H1 (cell line): ENCODE measurements at places on chromosomes 2 and 18.

- no peaks in the 10 kb centered on the region for H3K27me3 ChIP-seq
- H3K4me3 ChIP-seq: no peak overlapping the region
- H3K4me1 ChIP-seq: peaks cover 8% of the 10 kb centered on the region; the same call in 1 of the 2 replicates
- no peak overlapping the region for H3K27ac ChIP-seq
- peak; percentile 77 for DNase-seq
These were observed 61.8 kb upstream of the CTDP1 start for GRCh38 chr18:79617511-79618500.

GRCh38 chr2:169694894-169695260 is 608 bp downstream of the PHOSPHO2 start:
- no peaks in the 10 kb centered on the region for H3K4me1 ChIP-seq
- H3K27me3 ChIP-seq: no peaks in the 10 kb centered on the region
- DNase-seq: no peak
- peak overlapping the region; percentile 90 for H3K27ac ChIP-seq
- H3K36me3 ChIP-seq: peaks cover 17% of the 10 kb centered on the region; the same call in 1 of the 2 replicates

- no peak overlapping the region for H3K4me3 ChIP-seq
- H3K27me3 ChIP-seq: no peaks in the 10 kb centered on the region
- no peak for DNase-seq
- no peaks in the 10 kb centered on the region; the same call in 1 of the 2 replicates for H3K4me1 ChIP-seq
- H3K36me3 ChIP-seq: no peaks in the 10 kb centered on the region
- H3K27ac ChIP-seq: no peak overlapping the region
These were observed 317.8 kb downstream of the MBD2 start for GRCh38 chr18:53906681-53907080.

- H3K4me1 ChIP-seq: no peaks in the 10 kb centered on the region
- no peaks in the 10 kb centered on the region for H3K27me3 ChIP-seq
- H3K4me3 ChIP-seq: no peak overlapping the region
- no peaks in the 10 kb centered on the region for H3K36me3 ChIP-seq
- no peak for DNase-seq
These were observed 52.3 kb upstream of the ROCK2 start for GRCh38 chr2:11396467-11397445.

GRCh38 chr2:50196775-50197480 is 835.0 kb downstream of the NRXN1 start:
- no peaks in the 10 kb centered on the region for H3K27me3 ChIP-seq
- no peak overlapping the region for H3K4me3 ChIP-seq
- H3K4me1 ChIP-seq: peaks cover 14% of the 10 kb centered on the region
- H3K27ac ChIP-seq: no peak overlapping the region
- DNase-seq: no peak
- H3K36me3 ChIP-seq: no peaks in the 10 kb centered on the region

GRCh38 chr2:225764346-225764745 is 364.8 kb downstream of the NYAP2 start:
- no peaks in the 10 kb centered on the region for H3K27me3 ChIP-seq
- DNase-seq: no peak
- no peaks in the 10 kb centered on the region for H3K36me3 ChIP-seq
- no peak overlapping the region for H3K4me3 ChIP-seq
- H3K4me1 ChIP-seq: no peaks in the 10 kb centered on the region

DNA sequence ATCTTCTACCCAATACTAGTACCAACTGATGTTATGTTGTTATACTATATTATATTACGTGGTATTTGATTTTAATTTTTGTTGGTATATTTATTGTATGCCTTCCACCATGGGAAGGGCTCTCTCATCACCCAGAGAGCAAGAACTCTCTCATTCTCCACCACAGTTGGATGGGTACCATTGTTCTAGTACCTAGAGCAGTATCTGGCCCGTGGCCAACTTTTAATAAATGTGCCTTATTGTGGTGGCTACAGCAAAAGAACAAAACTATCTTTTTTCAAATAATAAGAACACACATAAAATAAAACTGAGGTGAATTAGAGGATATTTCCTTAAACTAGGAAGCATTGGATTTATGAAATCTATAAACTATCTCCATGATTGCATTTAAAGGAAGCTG is 71.8 kb downstream of the PID1 start:
- H3K27me3 ChIP-seq: no peaks in the 10 kb centered on the region
- no peak overlapping the region for H3K4me3 ChIP-seq
- H3K27ac ChIP-seq: no peak overlapping the region

- H3K4me3 ChIP-seq: no peak overlapping the region
- H3K4me1 ChIP-seq: no peaks in the 10 kb centered on the region
- H3K27ac ChIP-seq: no peak overlapping the region
These were observed 77.3 kb downstream of the LYPD6B start for GRCh38 chr2:149115781-149116180.

DNA sequence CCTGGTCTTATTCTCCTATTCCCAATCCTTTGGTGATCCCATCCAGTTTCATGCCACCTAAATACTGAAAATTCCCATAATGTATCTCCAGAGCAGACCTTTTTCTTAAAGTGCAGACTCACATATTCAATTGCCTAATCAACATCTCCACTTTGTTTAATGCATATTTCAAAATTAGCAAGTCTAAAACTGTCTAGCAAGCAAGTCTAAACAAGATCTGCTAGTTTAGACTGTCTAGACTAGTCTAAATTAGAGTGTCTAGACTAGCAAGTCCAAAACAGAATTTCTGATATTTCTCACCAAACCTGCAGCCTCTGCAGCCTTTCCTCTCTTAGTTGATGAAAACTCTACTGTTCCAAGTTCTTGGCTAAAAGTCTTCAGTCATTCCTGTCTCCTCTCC is 44.6 kb downstream of the THUMPD2 start:
- no peak overlapping the region for H3K4me3 ChIP-seq
- peaks cover 10% of the 10 kb centered on the region; the same call in 1 of the 2 replicates for H3K36me3 ChIP-seq
- H3K4me1 ChIP-seq: peaks cover 6% of the 10 kb centered on the region; the same call in 1 of the 2 replicates
- no peak for DNase-seq
- no peak overlapping the region for H3K27ac ChIP-seq

DNA sequence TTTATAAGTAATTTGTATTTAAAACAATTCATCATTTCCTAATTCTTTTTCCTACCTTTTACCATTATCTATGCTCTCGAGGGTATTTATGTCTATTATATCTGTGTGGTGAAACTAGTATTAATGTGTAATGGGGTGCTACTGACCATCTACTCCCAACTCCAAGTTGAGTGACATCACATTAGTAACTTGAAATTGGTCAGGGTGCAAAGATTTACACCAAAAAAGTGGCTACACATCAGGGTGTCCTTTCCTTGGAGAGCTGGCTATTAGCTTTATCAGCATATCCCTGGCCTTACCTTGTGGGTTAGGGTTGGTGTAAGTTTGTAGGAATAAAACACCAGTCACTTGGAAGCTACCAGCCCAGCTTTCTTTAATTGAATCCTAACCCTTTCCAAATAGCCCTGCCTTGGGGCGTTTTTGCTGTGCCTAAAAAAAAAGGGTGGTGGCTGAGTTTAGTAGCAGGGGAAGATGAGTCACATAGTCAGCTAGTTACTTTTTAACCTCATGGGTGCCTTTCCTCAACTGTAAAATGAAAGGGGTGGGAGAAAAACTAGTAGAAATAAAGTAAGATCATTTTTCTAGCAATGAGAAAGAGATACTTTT is 14.0 kb downstream of the ANXA4 start:
- no peak for DNase-seq
- no peak overlapping the region for H3K4me3 ChIP-seq
- H3K27me3 ChIP-seq: no peaks in the 10 kb centered on the region

DNA sequence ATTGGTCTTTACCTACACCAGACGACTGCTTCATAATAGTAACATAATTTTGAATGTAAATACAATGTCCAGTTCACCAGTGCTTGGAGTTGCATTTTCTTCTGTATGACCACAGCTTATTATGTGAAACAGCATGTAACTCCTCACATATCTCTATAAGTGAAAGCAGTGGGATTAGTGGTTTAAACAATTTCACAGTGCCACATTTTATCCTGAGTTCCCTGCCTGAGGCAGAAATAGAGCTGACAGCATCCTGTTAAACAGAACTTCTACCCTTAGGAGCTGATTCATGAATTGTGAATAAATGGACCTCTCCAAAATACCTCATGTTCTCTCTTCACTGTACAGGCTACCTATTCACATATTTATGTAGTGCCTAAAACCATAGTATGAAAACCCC is 542.3 kb upstream of the VWC2L start:
- DNase-seq: no peak
- no peak overlapping the region for H3K4me3 ChIP-seq
- no peaks in the 10 kb centered on the region for H3K27me3 ChIP-seq
- no peaks in the 10 kb centered on the region for H3K36me3 ChIP-seq

DNA sequence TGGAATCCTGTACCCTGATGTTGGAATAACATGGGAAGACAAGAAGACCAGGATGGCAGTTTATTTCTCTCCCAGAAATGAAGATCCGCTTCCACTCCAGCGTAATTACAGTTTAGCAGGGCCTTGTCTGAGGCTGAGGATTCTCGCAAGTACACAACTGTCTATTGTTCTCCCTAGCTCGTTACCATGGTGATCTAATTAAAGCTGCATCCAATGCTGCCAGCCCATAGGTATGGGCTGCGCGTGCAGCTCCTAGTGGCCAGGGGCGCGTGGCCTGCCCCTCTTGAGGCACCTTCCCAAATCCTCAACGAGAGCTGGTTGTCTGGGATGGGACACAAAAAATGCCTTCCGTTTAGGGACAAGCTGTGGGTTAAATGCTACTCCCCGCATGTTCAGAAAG is 344.9 kb downstream of the CYRIA start:
- H3K36me3 ChIP-seq: no peaks in the 10 kb centered on the region
- H3K27ac ChIP-seq: no peak overlapping the region
- peak; percentile 46 for DNase-seq
- peaks cover 3% of the 10 kb centered on the region; the same call in 1 of the 2 replicates for H3K4me1 ChIP-seq

- H3K4me3 ChIP-seq: no peak overlapping the region
- peaks cover 4% of the 10 kb centered on the region; the same call in 1 of the 2 replicates for H3K36me3 ChIP-seq
- H3K4me1 ChIP-seq: no peaks in the 10 kb centered on the region
These were observed 19.4 kb downstream of the RRM2 start for GRCh38 chr2:10141736-10142639.

DNA sequence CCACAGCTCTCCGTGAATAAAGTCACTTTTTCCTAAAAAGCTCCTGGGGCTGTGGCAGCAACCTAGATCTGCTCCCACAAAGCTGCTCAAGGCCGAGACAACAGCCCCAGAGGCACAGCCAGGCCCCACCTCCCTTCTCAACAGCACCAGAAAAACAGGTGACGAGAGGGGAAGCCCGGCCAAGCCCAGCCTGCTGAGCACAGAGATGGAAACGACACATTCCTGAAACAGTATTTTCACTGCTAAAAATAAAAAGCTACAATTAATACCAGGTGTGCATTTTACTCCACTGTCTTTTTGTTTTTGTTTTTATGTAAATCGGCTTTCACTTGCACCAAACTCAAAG is 199.3 kb downstream of the HDAC4 start:
- H3K4me1 ChIP-seq: peaks cover 12% of the 10 kb centered on the region; the same call in 1 of the 2 replicates
- peak overlapping the region; percentile 23; the same call in 1 of the 2 replicates for H3K27ac ChIP-seq
- no peak overlapping the region for H3K4me3 ChIP-seq
- no peak for DNase-seq
- H3K36me3 ChIP-seq: no peaks in the 10 kb centered on the region

- DNase-seq: no peak
- H3K27me3 ChIP-seq: peaks cover 4% of the 10 kb centered on the region; the same call in 1 of the 2 replicates
These were observed 78.1 kb downstream of the CIB4 start for GRCh38 chr2:26562811-26563645.

- no peak for DNase-seq
- no peaks in the 10 kb centered on the region for H3K27me3 ChIP-seq
- H3K36me3 ChIP-seq: no peaks in the 10 kb centered on the region
- no peaks in the 10 kb centered on the region for H3K4me1 ChIP-seq
- H3K27ac ChIP-seq: no peak overlapping the region
- H3K4me3 ChIP-seq: no peak overlapping the region
These were observed 14.8 kb upstream of the CWC22 start for GRCh38 chr2:180021850-180022249.
